ENCODE measurements at places on chromosomes 6 and 20. TPM values are rescaled to one million over a fixed set of nuclear protein-coding genes. Genes with fewer than 3 reads are reported as not detected.

- no peak for DNase-seq
These were observed 146.2 kb downstream of the DLL1 start for GRCh38 chr6:170144571-170145271.

The CRISP3 gene
- not detected for total RNA-seq

DNA sequence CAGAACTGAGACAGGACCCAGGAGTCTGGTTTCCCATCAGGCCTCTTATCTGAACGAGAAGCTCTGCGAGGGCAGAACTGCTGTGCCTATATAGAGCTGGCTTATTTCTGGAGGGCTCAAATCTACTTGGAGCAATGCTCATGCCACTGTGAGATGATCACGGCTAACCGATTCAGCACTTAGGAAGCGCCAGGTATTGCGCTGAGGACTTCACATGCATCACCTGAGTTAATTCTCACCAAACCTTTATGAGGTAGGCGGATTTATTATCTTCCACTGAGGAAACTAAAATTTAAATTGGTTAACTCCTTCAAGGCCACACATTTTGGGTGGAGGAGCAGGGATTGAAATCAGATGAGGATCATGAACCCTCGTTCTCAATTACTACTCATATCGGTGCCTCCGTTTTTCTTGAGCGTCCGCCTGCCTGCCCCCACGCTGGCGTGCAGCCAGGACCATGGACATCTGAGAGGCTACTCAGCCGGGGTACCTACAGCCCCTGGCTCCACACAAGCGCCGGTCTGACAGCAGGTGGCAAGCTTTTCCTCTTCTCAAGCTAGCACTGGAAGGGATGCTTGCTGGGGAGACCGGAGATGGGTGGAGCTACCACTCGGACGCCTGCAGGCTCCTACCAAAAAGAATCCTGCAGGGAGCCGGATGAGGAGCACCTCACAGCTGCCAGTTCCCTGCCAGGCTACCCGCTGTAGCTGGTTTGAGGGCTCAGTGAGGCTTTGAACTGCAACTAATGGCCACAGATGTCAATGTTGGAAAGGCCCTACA is 1.0 kb upstream of the PCIF1 start:
- DNase-seq, result peak; percentile 38

The LAMA2 gene
- 0.26 TPM for total RNA-seq

The PNLDC1 gene
- not detected for total RNA-seq

The NOX3 gene
- not detected for total RNA-seq

Data from GM12878 (cell line).